ENCODE measurements at places on chromosomes 4 and X.

DNA sequence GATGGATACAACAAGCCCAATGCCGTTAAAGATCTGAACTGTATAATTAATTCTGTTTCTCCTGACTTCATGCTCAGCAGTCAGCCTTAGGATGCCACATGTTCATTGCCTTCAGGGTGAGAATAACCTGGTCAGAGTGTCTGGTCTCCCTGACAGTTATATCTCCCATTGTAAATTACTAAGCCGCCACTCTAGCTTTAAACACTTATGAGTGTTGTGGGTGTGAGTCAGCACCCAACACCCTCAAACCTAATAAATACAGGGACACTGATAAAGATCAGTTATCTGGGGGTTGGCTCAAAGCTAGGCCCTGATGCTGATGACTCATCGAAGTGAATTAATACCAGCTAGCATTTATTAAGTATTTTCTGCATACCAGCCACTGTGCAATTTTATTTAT is 64.9 kb upstream of the DYNLT3 start:
- peak; percentile 42 for DNase-seq

GRCh38 chr4:183659872-183660242 is 764 bp downstream of the TRAPPC11 start:
- no peak for DNase-seq

GRCh38 chrX:1336331-1336943 is at the start of gene IL3RA:
Gene IL3RA (plus strand): TSS chrX:1336785. CDS start chrX:1341766, 4,981 bp downstream.
- DNase-seq = peak; percentile 15

- DNase-seq = no peak
Measured at GRCh38 chr4:136841526-136841925, 690.8 kb downstream of the PCDH18 start.

DNA sequence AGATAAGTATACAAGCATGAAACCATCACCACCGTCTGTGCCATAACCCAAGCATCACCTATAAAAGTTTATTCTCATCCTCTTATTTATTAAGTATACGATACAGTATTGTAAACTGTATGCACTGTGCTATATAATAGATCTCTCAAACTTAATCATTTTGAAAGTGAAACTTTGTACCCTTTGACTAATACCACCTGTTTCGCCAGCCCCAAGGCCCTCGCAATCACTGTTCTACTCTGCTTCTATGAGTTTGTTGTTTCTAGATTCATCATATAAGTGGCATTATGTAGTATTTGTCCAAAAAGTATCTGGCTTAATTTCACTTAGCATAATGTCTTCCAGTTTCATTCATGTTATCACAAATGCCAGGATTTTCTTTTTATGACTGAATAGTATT is 72.1 kb upstream of the DOCK11 start:
- no peak for DNase-seq

DNA sequence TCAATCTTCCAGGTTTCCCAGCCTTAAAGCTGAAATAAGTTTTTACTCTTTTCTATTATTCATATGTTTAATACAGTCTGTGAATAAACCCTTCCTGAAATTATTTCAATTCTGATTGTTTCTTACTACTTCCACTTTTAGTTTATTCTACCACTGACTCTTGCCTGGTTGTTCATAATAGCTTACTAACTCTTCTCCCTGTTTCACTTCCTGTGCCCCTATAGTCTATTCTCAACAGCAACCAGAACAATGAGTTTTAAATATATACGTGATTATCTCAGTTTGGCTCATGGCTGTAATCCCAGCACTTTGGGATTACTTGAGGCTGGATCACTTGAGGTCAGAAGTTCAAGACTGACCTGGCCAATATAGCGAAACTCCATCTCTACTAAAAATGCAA is 408.0 kb upstream of the SPOCK3 start:
- no peak for DNase-seq

- DNase-seq = no peak
Measured at GRCh38 chr4:119626420-119626819, 2.2 kb downstream of the PDE5A start.

DNA sequence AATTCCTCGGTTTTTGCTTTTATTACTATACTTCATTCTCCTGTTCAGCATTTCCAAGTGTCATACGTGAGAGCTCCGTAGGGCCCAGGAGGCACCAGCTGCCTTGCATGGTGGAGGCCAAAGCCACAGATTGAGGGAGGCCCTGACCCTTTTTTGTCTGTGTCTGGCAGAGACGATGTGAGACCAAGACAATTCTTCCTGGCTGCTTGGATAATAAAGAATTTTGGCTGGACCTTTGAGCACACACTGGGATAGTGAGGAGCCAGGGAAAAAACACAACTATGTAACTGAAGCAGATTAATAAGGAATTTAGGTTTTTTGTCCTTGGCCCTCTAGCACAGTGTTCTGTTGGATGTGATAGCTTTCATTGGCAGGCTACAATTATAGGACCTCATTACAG is 161.0 kb downstream of the CPXCR1 start:
- DNase-seq = no peak

DNA sequence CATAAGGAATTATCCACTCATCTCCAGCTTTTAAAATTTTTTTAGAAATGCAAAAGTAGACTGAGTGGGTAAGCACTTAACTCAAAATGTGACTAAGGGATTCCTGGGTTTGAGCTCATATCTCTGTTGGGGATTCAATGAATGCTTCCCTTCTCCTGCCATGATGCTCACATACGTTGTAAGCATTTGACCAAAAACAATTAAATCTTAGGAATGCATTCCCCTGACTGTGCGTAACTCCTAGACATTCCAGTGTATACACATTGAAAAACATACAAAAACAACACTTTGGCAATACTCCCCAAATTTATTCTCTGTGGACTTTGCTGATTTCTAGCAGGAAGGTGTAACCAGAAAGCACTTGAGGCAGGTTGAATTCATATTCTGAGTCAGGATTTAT is 29.8 kb downstream of the SPANXA2 start:
- peak; percentile 25 for DNase-seq

DNA sequence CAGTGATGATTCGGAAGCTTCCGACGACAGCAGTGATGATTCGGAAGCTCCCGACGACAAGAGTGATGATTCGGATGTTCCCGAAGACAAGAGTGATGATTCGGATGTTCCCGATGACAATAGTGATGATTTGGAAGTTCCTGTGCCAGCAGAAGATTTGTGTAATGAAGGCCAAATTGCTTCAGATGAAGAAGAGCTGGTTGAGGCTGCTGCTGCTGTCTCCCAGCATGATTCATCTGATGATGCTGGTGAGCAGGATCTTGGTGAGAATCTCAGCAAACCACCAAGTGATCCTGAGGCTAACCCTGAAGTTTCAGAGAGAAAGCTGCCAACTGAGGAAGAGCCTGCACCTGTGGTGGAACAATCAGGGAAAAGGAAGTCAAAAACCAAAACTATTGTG is 14.2 kb downstream of the CXCR3 start:
- DNase-seq = no peak

GRCh38 chr4:11632483-11632882 is 203.8 kb upstream of the HS3ST1 start:
- DNase-seq = no peak

GRCh38 chr4:81404294-81404693 is 67.4 kb downstream of the RASGEF1B start:
- no peak for DNase-seq

- DNase-seq = no peak
Measured at GRCh38 chr4:62771983-62772557, 1571.9 kb downstream of the ADGRL3 start.

DNA sequence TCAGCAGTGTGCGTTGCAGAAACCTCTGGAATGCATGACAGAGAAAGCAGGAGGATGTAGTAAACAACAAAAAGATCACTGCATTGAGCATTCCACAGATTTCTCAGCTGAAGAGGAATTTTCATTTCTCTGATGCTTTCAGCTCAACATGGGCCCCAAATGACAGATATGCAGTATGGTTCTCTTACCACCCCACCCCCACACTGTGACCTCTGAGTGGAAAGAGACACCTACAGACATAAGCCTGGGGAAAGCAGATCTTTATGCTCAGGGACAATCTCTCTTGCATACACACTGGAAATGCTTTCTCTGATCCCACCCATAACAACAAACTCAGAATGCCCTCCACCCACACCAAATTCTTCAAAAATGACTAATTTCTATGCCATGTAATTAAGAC is 983.7 kb upstream of the LCORL start:
- peak; percentile 26 for DNase-seq

- no peak for DNase-seq
Measured at GRCh38 chr4:2092669-2093053, 33.5 kb downstream of the NAT8L start.

- no peak for DNase-seq
Measured at GRCh38 chrX:9037296-9037695, 3.4 kb upstream of the FAM9B start.

DNA sequence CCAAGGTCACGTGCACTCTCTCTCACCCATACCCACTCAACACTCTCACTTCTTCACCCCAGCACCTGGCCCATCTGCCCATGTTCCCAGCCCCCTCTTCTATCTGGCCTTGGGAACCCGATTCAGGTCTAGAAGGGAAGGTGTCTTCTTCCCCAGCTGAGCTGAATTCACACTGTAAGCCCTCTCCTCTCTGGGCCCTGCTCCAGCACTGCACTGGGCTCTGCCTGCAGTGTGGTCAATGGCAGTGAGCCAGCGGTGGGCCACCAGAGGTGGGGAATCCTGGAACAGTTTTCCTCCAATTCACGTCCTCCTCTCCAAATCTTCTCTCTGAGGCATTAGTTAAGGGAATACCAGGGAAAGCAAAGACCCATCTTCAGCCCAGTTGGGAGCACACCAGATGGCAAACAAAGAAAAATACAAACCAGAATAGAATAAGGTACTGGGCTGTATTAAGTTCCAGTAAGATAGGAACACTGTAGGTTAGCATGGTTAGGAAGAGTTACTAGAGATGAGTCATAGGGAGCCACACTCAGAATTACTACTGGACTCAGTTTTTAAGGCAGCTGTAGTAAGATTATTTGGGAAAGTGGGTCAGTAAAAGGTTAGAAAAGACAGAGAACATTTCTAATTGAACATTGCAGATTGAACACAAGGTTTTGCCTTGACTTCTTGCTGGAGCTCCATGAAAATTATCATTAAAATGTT is 5.0 kb downstream of the AWAT2 start:
- DNase-seq = peak; percentile 43

DNA sequence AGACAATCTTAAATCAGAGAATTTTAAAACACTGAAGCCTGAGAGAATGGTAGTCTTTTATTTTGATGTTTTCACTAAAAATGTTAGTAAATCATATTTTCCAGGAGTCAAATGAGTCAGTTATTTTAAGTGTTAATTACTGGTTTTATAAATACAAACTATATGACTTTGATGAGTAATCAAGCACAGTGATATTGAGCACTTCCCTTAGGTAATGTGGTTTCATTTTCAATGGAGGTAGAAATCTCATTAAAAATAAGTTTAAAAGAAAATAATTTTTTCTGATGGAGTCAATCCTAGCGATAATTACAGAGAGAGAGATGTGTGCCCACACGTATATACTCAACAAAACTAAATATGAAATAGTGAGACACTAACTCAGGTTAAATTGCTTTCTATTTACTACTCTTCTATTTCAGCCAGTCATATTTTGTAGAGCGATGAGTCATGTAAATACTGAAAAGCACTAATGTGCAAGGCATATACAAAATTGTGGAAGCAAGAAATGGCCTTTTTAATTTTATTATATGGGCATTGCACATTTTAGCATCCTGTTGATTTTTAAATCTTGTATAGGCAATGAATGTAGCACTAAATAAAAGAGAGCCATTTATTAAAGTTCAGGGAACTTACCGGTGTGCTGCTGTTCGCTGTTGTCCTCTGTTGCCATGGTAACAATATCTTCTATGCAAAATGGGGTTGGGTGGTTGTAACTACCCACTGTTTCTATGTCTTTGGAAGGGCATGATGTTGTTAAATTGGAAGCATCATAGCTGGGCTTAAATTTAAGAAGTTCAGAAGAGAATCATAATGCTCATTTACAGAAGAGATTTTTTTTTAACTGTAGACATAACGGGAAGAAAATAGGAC is 513.7 kb downstream of the TLL1 start:
- no peak for DNase-seq

DNA sequence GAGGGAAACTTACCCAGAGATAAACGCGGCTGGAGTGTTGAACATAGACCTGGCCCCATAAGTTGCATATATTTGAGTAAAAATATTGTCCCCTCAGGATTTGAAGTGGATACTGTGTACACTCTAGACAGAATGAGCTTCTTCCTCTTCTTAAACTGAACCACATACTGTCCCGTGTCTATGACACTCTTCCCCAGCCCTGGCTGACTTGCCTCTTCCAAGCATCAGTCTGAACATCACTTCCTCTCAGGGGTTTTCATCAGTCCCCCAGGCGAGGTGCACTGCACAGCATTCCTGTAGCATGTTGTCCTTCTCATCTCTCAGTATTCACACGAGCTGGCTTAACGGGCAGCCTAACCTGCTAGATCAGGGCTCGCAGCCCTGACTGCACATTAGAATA is 80.5 kb upstream of the TMEM150C start:
- no peak for DNase-seq

- no peak for DNase-seq
Measured at GRCh38 chrX:94576367-94577004, 902.5 kb downstream of the FAM133A start.

- peak; percentile 53 for DNase-seq
Measured at GRCh38 chr4:150080337-150080736, 2.1 kb downstream of the DCLK2 start.

DNA sequence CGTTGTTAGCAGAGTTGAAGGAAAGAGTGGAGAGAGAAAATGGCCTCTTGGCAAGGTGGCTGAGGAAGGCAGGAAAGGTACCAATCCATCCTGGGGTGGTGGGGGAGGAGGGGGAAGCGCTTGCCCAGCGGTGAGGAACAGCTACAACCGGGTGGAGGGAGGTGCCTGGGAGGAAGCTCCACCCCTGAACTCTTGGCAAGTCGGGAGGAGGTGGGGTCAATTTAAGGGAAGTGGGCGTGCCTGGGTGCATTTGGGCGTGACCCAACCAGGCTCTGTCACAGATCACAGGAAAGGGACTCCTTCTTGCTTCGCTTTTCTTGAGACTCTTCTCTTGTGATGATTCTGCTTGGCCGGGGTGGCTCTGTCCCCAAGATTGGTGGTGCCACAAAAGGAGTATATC is 41.7 kb downstream of the BCORL1 start:
- peak; percentile 67 for DNase-seq

DNA sequence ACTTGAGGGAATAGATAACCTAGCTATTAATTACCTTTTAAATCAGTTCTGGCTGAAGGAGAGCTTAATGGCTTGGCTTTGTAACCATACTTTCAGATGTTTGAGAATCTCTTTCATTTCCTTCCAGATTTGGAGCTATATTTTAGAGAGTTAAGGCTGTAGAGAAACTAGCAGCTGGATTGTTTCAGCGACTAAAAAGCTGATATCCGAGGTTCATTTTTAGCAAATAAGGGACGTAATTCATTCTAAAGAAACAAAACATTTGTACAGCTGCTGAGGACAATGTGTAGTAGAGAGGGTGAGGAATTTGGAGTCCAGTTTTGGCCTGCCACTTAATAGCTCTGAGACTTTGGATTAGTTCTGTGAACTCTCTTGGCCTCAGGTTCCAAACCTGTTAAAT is 12.2 kb downstream of the OSTC start:
- no peak for DNase-seq

DNA sequence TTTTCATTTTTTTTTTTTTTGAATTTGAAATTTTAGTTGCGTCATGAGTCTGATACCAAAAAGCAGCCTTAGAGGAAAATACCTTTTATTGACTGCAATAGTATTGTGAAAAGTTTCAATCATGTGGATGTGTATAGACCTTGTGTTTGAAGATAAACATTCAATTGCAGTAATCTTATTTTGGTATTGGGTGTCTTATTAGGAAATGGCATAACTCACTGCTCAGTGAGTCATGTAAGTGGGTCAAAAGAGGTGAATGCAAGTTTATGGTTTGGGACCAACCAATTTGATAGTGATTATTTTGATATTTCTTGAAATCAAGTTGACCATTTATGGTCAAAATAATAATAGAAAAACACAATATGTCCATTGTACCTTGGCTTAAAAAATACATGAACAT is 627.8 kb upstream of the SLIT2 start:
- DNase-seq = no peak

Measured in fibroblast of skin of back (primary cell).